Vagina (tissue), 2 donors: ENCODE measurements at places on chromosomes 7 and 10. TPM values are rescaled to one million over a fixed set of nuclear protein-coding genes. Genes with fewer than 3 reads are reported as not detected.

ZNF804B gene
- total RNA-seq: not detected

CCL24 gene
- total RNA-seq: not detected

DMBT1 gene
- total RNA-seq: not detected

TMEM139 gene
- total RNA-seq: not detected

SLC18A3 gene
- total RNA-seq: 0.49 TPM

AKR1D1 gene
- not detected for total RNA-seq

MUC3A gene
- total RNA-seq: 0.49 TPM

ADK gene
- total RNA-seq: 46.2 TPM

NXPH1 gene
- total RNA-seq: 0.25 TPM

GSAP gene
- total RNA-seq: 13.0 TPM

INHBA gene
- 2.2 TPM for total RNA-seq

GRCh38 chr7:92722541-92722940, 113.8 kb downstream of the CDK6 start:
- H3K4me1 ChIP-seq: peaks cover 18% of the 10 kb centered on the region
- DNase-seq: no peak

- DNase-seq: no peak
- H3K4me1 ChIP-seq: no peaks in the 10 kb centered on the region
- no peak overlapping the region for H3K27ac ChIP-seq
Observed at GRCh38 chr7:84176716-84177115, 17.9 kb downstream of the SEMA3A start.

- H3K36me3 ChIP-seq: no peaks in the 10 kb centered on the region
- DNase-seq: no peak
- no peaks in the 10 kb centered on the region for H3K27me3 ChIP-seq
- H3K4me1 ChIP-seq: no peaks in the 10 kb centered on the region
- H3K27ac ChIP-seq: no peak overlapping the region
- H3K4me3 ChIP-seq: no peak overlapping the region
Observed at GRCh38 chr10:118251791-118252190, 90.3 kb downstream of the FAM204A start.

- H3K27me3 ChIP-seq: no peaks in the 10 kb centered on the region
- peaks cover 33% of the 10 kb centered on the region for H3K36me3 ChIP-seq
- no peak overlapping the region for H3K27ac ChIP-seq
- peaks cover 3% of the 10 kb centered on the region for H3K4me1 ChIP-seq
Observed at GRCh38 chr10:127418536-127419168, 130.5 kb upstream of the NPS start.

GRCh38 chr7:128827248-128827958, 2.8 kb upstream of the FLNC start:
- H3K27ac ChIP-seq: peak overlapping the region; percentile 86
- no peaks in the 10 kb centered on the region for H3K36me3 ChIP-seq
- no peak overlapping the region for H3K4me3 ChIP-seq
- peaks cover 29% of the 10 kb centered on the region for H3K4me1 ChIP-seq

GRCh38 chr10:117087521-117087920, 50.5 kb downstream of the VAX1 start:
- no peaks in the 10 kb centered on the region for H3K36me3 ChIP-seq
- H3K27me3 ChIP-seq: no peaks in the 10 kb centered on the region
- H3K27ac ChIP-seq: no peak overlapping the region
- no peak overlapping the region for H3K4me3 ChIP-seq
- H3K4me1 ChIP-seq: no peaks in the 10 kb centered on the region
- DNase-seq: no peak

DNA sequence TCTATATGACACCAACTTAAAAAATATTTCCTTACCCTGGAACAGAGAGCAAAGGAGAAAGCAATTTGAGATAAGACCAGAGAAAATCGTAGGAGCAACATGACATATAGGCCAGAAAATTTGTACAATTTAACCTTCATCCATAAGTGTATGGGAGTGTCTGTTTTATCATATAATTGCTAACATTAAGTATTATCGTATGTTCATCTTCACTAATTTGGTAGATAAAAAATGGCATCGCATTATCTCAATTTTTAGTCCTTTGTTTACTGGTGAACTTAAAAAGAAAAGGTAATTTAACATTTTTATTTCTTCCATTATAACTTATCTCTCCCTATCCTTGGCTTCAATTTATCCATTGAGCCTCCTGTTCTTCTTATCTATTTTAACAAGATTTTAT, 873.4 kb downstream of the KCNMA1 start:
- H3K36me3 ChIP-seq: no peaks in the 10 kb centered on the region
- no peaks in the 10 kb centered on the region for H3K27me3 ChIP-seq
- no peak overlapping the region for H3K27ac ChIP-seq
- H3K4me3 ChIP-seq: no peak overlapping the region

DNA sequence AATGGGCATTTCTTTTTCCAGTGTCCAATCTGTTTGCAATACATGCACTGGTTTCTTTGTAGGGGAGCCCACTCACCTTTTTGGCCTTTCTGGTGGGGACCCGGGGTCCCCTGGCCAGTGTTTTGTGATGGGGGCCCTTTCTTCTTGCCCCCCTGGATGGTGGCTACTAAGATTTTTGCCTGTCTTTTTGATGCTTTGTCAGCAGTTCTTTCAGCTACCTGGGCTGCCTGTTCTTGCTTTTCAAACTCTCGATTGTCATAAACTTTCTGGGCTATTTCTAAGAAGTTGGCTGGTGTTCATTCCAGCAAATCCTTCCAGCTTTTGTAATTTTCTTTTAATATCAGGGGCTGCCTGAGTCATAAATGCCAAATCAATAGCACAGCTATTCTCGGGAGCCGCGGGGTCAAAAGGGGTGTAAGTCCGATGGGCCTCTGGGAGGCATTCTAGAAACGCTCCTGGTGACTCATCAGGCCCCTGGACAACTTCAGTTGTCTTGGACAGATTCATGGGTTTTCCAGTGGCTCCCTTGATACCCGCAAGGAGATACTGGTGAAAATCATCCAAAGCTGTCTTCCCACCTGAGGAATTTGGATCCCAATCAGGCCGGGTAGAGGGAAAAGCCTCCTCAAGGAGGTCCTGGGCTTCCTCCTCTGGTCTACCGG, 79.0 kb downstream of the PRR15 start:
- H3K27me3 ChIP-seq: no peaks in the 10 kb centered on the region
- H3K4me3 ChIP-seq: no peak overlapping the region
- DNase-seq: no peak
- no peaks in the 10 kb centered on the region for H3K4me1 ChIP-seq
- H3K36me3 ChIP-seq: no peaks in the 10 kb centered on the region

GRCh38 chr7:35185908-35186731, 67.8 kb downstream of the TBX20 start:
- DNase-seq: no peak
- H3K4me1 ChIP-seq: peaks cover 14% of the 10 kb centered on the region
- H3K27ac ChIP-seq: no peak overlapping the region
- no peaks in the 10 kb centered on the region for H3K36me3 ChIP-seq

DNA sequence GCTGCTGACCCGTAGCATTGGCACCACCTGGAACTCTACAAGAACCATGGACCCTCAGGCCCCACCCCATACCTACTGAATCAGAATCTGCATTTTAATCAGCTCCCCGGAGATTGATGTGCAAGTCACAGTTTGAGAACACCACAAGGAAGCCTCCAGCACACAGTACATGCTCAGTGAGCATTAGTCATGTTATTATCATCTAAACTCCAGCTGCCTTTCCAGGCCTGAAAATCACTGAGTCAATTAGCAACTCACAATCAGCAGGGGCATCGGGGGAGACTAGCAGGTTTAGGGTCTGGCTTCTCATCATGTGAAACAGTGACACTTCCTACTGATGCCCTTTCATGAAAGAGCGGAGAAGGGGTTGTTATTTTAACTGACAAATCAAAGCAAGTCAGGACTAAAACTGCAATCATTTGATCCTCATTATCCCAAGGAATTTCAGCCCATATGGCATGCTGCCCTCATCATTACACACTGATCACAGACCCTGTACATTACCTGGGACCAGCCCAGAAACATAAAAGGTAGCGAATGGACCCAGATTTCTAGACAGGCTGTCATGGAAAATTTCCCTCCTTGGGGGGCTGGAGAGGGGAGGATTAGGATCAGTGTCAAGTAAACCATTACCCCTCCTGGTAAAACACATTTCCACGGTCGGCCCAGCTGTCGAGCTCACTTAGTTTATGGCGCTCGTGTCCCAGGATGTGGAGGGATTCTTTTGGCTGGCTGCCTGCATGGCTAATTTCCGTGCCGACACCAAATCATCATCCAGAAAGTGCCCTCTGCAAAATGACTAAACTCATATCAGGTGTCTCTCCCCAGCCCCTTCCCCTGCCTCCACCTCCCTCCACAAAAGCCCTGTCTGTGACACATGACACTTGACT, 122.8 kb downstream of the PRLHR start:
- H3K36me3 ChIP-seq: no peaks in the 10 kb centered on the region
- H3K4me3 ChIP-seq: no peak overlapping the region
- DNase-seq: no peak
- no peaks in the 10 kb centered on the region for H3K27me3 ChIP-seq
- H3K27ac ChIP-seq: no peak overlapping the region

DNA sequence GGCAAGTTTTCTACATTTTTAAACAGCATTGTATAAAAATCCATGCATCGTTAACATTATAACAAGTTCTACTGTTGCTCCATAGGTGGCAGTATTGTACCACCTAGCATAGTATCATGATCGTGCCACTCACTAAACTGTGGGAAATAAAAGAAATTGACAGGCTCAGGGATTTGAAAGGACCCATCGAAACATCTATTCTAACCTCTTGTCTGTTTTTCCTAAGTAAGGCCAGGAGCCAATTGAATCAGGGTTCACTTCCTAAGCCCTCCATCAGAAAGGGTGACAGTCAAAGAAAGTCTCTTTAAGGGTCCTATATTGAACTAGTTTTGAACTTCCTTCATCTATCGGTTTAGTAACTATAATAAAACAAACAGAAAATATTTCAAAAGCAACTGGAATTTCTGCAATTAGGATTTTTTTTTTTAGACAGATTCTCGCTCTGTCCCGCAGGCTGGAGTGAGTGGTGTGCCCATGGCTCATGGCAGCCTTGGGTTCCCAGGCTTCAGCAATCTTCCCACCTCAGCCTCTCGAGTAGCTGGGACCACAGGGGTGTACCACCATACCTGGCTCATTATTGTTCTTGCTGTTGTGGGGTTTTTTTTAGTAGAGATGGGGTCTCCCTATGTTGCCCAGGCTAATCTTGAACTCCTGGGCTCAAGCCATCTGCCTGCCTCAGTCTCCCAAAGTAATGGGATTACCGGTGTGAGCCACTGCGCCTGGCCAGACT, 9.4 kb downstream of the HACD1 start:
- no peak for DNase-seq
- H3K27me3 ChIP-seq: no peaks in the 10 kb centered on the region
- H3K4me3 ChIP-seq: no peak overlapping the region
- H3K36me3 ChIP-seq: no peaks in the 10 kb centered on the region
- H3K27ac ChIP-seq: no peak overlapping the region

GRCh38 chr10:6398399-6398798, 181.7 kb downstream of the PRKCQ start:
- H3K36me3 ChIP-seq: no peaks in the 10 kb centered on the region
- H3K27me3 ChIP-seq: no peaks in the 10 kb centered on the region
- H3K27ac ChIP-seq: no peak overlapping the region
- no peak overlapping the region for H3K4me3 ChIP-seq

DNA sequence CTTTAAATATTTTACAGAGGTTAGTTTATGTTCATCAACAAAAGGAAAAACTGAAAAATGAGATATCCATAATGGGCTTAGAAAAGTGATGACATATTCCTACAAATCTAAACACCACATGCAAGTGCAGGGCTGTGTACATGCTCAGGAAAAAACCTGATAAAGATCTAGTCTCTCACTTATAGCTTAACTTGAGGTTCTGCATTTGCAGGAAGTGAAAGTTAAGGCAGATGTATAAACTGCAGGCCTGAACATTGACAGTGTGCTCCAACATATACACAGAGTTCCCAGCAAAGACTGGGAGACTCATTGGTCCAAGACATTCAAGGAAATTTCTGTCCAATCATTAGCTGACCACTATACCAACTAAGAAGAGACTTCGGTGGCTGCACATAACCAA, 63.8 kb upstream of the RET start:
- H3K4me1 ChIP-seq: no peaks in the 10 kb centered on the region
- no peak overlapping the region for H3K4me3 ChIP-seq
- H3K27me3 ChIP-seq: no peaks in the 10 kb centered on the region
- no peak for DNase-seq

- no peaks in the 10 kb centered on the region for H3K27me3 ChIP-seq
- DNase-seq: no peak
- no peaks in the 10 kb centered on the region for H3K4me1 ChIP-seq
- H3K36me3 ChIP-seq: no peaks in the 10 kb centered on the region
- no peak overlapping the region for H3K27ac ChIP-seq
Observed at GRCh38 chr7:1360521-1360971, 98.7 kb downstream of the MICALL2 start.

GRCh38 chr10:63273577-63273976, 140.4 kb downstream of the NRBF2 start:
- no peak for DNase-seq
- no peaks in the 10 kb centered on the region for H3K36me3 ChIP-seq
- no peak overlapping the region for H3K27ac ChIP-seq
- peaks cover 26% of the 10 kb centered on the region for H3K4me1 ChIP-seq
- no peaks in the 10 kb centered on the region for H3K27me3 ChIP-seq

GRCh38 chr10:58400609-58401008, 15.4 kb downstream of the TFAM start:
- H3K27ac ChIP-seq: no peak overlapping the region
- no peak for DNase-seq

- H3K27me3 ChIP-seq: no peaks in the 10 kb centered on the region
- no peak for DNase-seq
- H3K36me3 ChIP-seq: no peaks in the 10 kb centered on the region
- no peak overlapping the region for H3K27ac ChIP-seq
Observed at GRCh38 chr7:20240080-20240926, 23.1 kb upstream of the MACC1 start.

DNA sequence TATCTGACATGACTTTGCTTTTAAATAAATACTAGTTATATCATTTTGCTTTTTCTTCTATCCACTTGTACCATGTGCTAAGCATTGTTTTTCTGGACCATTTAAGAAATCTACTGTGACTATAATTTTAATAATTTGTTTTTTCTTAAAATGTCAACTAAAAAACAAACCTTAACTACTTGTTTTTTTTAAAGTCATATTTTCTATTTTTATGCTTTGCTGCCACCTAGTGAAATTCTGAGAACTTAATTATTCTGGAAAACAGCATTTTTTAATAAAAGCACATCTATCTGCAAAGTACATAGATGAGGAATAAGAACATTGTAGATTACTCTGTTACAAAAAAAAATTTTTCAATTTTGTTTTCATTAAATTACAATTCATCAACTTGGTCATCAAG, 47.4 kb downstream of the ORC5 start:
- no peaks in the 10 kb centered on the region for H3K27me3 ChIP-seq
- DNase-seq: no peak
- H3K4me3 ChIP-seq: no peak overlapping the region
- no peaks in the 10 kb centered on the region for H3K4me1 ChIP-seq
- H3K36me3 ChIP-seq: no peaks in the 10 kb centered on the region
